ENCODE measurements at places on chromosomes 5 and 9.

- no peak overlapping the region for H3K4me3 ChIP-seq
- no peak overlapping the region for H3K27ac ChIP-seq
- H3K27me3 ChIP-seq, result no peaks in the 10 kb centered on the region
- no peaks in the 10 kb centered on the region for H3K4me1 ChIP-seq
- no peaks in the 10 kb centered on the region for H3K36me3 ChIP-seq
- DNase-seq, result no peak
Observed at GRCh38 chr9:28293369-28294090, 720.2 kb upstream of the C9orf72 start.

GRCh38 chr5:94228791-94229190 is 389.6 kb downstream of the KIAA0825 start:
- H3K27ac ChIP-seq, result no peak overlapping the region
- no peaks in the 10 kb centered on the region for H3K36me3 ChIP-seq
- H3K27me3 ChIP-seq, result peaks cover 2% of the 10 kb centered on the region
- H3K4me1 ChIP-seq, result no peaks in the 10 kb centered on the region
- no peak for DNase-seq
- no peak overlapping the region for H3K4me3 ChIP-seq

DNA sequence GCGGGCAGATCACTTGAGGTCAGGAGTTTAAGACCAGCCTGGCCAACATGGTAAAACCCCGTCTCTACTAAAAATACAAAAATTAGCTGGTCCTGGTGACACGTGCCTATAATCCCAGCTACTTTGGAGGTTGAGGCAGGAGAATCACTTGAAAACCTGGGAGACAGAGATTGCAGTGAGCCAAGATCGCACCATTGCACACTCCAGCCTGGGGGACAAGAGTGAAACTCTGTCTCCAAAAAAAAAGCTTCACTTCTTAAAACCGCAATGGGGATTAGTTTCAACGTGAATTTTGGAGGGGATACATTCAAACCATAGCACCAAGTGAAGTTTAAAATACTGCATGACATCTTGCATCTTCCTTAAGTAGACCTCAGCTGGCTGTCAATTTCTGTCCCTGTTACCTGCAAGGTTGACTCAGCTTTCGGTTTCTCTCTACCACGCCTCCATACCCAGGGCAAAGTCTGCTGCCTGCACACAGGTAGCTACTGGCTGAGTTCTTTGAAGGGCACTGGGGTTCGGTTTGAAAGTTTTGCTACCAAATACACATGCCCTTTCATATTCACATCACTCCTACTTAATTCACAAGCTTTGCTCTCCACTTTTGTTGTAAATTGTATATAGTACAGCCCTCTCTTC is 69.3 kb downstream of the KIAA1958 start:
- no peak overlapping the region for H3K4me3 ChIP-seq
- peaks cover 2% of the 10 kb centered on the region for H3K4me1 ChIP-seq
- H3K36me3 ChIP-seq, result no peaks in the 10 kb centered on the region
- H3K27ac ChIP-seq, result no peak overlapping the region

GRCh38 chr5:5156471-5157082 is 16.4 kb downstream of the ADAMTS16 start:
- no peaks in the 10 kb centered on the region for H3K27me3 ChIP-seq
- H3K36me3 ChIP-seq, result no peaks in the 10 kb centered on the region
- H3K27ac ChIP-seq, result no peak overlapping the region
- DNase-seq, result no peak
- peaks cover 4% of the 10 kb centered on the region for H3K4me1 ChIP-seq

- no peak overlapping the region for H3K4me3 ChIP-seq
- no peaks in the 10 kb centered on the region for H3K4me1 ChIP-seq
- DNase-seq, result no peak
- no peaks in the 10 kb centered on the region for H3K36me3 ChIP-seq
- no peaks in the 10 kb centered on the region for H3K27me3 ChIP-seq
Observed at GRCh38 chr5:86143837-86144236, 473.9 kb upstream of the COX7C start.

DNA sequence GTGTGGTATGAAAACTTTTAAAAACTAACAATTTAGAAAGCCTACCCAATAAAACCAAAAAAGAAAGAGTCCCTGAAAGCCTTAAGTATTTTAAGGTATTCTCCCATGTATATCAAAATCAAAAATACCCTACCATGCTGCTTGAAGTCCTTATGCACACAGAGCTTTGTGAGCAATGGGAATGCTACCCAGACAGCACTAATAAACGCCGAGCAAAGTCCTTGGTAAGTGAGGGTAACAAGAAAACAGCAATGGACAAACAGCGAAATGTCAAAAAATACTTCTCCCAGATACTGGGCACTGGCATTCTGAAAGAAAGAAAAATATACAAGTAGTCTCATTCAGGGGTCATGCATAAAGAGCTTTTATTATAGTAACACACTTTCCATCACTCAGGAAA is 27.4 kb downstream of the ERMP1 start:
- no peak for DNase-seq
- H3K36me3 ChIP-seq, result peaks cover 51% of the 10 kb centered on the region
- no peaks in the 10 kb centered on the region for H3K27me3 ChIP-seq
- H3K4me1 ChIP-seq, result peaks cover 2% of the 10 kb centered on the region
- H3K27ac ChIP-seq, result no peak overlapping the region

DNA sequence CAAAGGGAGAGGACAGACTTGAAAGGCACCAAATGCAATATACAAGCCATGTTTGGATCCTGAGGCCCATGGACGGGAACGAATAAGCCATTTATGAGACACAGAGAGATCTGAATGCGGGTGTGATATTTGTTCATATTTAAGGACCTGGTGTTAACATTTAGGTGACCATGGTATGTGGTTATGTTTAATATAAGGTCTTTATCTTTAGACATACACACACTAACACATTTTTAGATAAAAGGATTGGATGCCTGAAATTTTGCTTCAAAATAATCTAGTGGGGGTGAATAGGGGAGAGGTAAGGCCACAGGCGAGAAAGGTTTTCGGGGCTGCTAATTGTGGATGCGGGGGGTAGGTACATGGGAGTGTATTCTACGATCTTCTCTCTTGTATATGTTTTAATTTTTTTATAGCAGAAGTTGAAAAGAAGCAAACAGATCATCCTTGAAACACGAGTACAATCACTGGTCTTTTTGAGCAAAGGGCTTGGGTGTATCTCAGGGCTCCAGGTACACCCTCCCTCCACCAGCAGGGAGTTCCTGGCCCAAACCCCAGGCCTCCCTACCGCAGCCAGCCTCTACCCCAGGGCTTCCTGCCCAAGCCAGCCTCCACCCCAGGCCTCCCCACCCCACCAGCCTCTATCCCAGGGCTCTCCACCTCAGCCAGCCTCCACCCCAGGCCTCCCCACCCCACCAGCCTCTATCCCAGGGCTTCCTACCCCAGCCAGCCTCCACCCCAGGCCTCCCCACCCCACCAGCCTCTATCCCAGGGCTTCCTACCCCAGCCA is 12.2 kb downstream of the AKNA start:
- peak overlapping the region; percentile 40 for H3K4me3 ChIP-seq
- H3K27ac ChIP-seq, result peak overlapping the region; percentile 84
- H3K27me3 ChIP-seq, result no peaks in the 10 kb centered on the region
- peaks cover 94% of the 10 kb centered on the region for H3K36me3 ChIP-seq

DNA sequence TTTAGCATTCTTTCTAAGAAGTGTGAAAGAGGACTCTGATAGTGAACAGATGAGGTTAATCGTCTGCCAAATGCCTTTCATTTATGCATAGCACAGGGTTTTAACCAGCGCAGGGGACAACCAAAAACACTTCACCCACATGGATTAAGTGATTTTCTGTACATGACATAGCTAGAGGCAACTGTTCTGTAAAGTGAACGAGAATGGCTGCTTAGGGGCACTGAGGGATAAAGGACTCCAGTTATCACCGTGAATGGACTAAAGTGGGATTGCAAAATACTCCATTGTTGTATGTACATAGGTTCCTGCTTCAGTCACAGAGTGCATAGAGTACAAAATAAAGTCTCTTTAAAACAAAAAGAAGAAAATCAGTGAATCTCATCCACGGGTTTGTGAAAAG is 456.8 kb downstream of the DMAC1 start:
- no peaks in the 10 kb centered on the region for H3K36me3 ChIP-seq
- DNase-seq, result no peak
- H3K27me3 ChIP-seq, result peaks cover 21% of the 10 kb centered on the region
- H3K4me1 ChIP-seq, result no peaks in the 10 kb centered on the region
- no peak overlapping the region for H3K27ac ChIP-seq

Measured in activated CD8-positive, alpha-beta T cell treated with anti-CD3 and anti-CD28 coated beads, Interleukin-2, amount 10 ng/mL, durations not matched to agents 7 days and 5 days (primary cell).